Naive thymus-derived CD8-positive, alpha-beta T cell (primary cell): ENCODE measurements at places on chromosomes 12 and 14. TPM values are rescaled to one million over a fixed set of nuclear protein-coding genes. Genes with fewer than 3 reads are reported as not detected.

Gene PKP2
- total RNA-seq = not detected

Gene AQP6
- not detected for total RNA-seq

Gene MYO1A
- 0.39 TPM for total RNA-seq

Gene ZDHHC22
- not detected for total RNA-seq

Gene KCNH3
- 7.1 TPM for total RNA-seq

Gene CCDC196
- not detected for total RNA-seq

Gene LBHD2
- total RNA-seq = not detected

Gene RD3L
- not detected for total RNA-seq

Gene FGF23
- total RNA-seq = not detected

Gene SPTB
- not detected for total RNA-seq

Gene KRT81
- total RNA-seq = not detected

Gene SH2B3
- 12.8 TPM for total RNA-seq

Gene FRMD6
- total RNA-seq = 4.2 TPM

Gene GPR84
- total RNA-seq = not detected

Gene CTSG
- not detected for total RNA-seq

Gene ARHGAP9
- total RNA-seq = 291 TPM

Gene MTHFD1
- 38.6 TPM for total RNA-seq

Gene CRACR2A
- 25.3 TPM for total RNA-seq

Gene CD69
- total RNA-seq = 34.0 TPM

Gene SDR9C7
- total RNA-seq = not detected

Gene PRB2
- not detected for total RNA-seq

Gene ZBTB1
- total RNA-seq = 87.8 TPM

Gene PTHLH
- total RNA-seq = not detected

Gene ASPG
- total RNA-seq = not detected

Gene KRT2
- total RNA-seq = 0.77 TPM

Gene RNASE1
- total RNA-seq = 10.3 TPM

Gene AKAP5
- 0.49 TPM for total RNA-seq

Gene MON2
- total RNA-seq = 79.3 TPM

Gene TAS2R42
- not detected for total RNA-seq

Gene ACVRL1
- not detected for total RNA-seq

Gene OVCH1
- not detected for total RNA-seq

Gene RASAL1
- 0.47 TPM for total RNA-seq

Gene RPL10L
- not detected for total RNA-seq

Gene HSPB8
- total RNA-seq = not detected

Gene C12orf56
- total RNA-seq = not detected

Gene CACNA1C
- total RNA-seq = 0.16 TPM

Gene TAS2R30
- total RNA-seq = 5.0 TPM

Gene CACNA2D4
- 10.1 TPM for total RNA-seq

Gene KLHL33
- total RNA-seq = 0.52 TPM

Gene OAS1
- total RNA-seq = 3.2 TPM

Gene ARF3
- total RNA-seq = 55.3 TPM

Gene ASCL4
- not detected for total RNA-seq

Gene ESYT1
- total RNA-seq = 270 TPM

Gene JPH4
- total RNA-seq = not detected

Gene TAS2R13
- 1.5 TPM for total RNA-seq

Gene HOXC5
- total RNA-seq = not detected
